ENCODE measurements at places on chromosomes 7 and 10.

DNA sequence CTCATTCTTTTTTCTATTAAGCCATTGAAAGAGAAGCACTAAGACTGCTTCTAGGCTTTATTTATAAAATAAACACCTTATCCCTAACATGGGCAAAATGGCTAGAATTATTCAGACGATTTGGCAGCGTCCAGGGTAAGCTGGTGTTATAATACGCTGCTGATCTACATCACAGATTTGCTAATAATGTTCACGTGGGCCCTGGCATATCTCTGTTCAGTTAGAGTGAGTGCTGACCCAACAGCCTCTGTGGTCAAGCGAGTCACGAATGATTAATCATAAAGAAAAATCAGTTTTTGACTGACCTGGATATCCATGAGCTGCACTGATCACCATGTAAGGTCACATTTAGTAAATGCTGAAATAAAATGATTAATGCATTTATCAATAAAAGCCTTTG, 28.4 kb upstream of the CBLL1 start:
- no peak for DNase-seq

- DNase-seq = no peak
These were observed 80.8 kb downstream of the OSBPL3 start for GRCh38 chr7:24899161-24899560.

DNA sequence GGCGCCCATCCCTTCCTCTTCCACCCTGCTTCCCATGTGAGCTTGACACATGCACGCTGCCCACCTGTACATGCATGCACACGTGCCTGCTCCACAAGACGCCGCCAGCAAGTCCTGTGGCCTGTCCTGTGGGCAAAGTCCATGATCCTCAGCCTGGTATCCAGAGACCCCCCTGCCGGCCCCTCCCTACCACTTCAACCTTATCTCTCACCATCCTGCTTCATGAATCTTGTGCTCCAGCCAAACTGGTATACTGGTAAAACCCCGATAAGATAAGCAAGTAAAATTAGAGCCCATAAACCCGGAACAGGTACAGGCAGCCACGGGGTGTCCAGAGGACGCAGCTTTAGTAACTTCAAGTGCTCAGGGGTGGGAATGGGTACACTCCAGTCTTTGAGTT, 11.8 kb upstream of the TBXAS1 start:
- DNase-seq = no peak

GRCh38 chr10:6721480-6721879, 141.4 kb upstream of the PRKCQ start:
- DNase-seq = no peak

GRCh38 chr7:78007231-78007630, 208.7 kb downstream of the PHTF2 start:
- no peak for DNase-seq

DNA sequence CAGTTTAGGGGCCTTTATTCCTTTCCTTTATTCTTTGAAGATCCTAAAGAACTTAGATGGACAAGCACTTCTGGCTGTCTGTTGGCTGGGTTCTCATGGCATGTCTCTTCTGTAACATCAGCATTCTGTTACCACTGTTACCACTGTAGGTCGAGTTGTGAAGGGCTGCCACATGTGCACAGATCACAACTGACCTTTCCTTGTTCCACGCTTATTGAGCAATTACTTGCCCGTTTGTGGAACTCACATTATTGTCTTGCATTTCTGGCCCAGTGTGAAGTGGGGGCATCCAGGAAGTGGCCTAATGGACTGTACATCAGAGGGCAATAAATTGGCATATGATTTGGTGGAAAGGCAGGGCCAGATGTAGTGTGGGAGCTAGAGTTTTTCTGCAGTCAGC, 23.7 kb downstream of the GBF1 start:
- no peak for DNase-seq

- DNase-seq = peak; percentile 80
These were observed 238.4 kb downstream of the DIP2C start for GRCh38 chr10:451021-451471.

- DNase-seq = peak; percentile 28
These were observed 252.3 kb upstream of the KLF14 start for GRCh38 chr7:130986261-130986690.

DNA sequence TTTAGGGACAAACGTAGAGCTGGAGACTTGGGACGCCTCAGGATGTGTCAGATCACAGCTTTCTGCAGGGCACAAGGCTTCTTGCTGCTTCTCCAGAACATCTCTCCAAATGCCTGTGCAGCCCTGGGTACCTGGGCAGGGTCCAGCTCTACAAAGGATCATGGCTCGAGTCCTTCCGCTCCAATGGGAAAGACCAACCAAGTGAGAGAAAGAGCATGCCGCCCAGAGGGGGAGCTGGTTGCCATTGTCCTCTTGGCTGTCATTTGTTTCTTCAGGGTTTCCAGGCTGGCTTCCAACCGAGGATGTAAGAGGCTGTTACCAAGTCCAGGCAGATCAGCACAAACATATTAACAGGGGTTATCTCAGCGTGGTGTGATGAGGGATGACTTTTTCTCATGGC, 5.6 kb upstream of the LEP start:
- no peak for DNase-seq

DNA sequence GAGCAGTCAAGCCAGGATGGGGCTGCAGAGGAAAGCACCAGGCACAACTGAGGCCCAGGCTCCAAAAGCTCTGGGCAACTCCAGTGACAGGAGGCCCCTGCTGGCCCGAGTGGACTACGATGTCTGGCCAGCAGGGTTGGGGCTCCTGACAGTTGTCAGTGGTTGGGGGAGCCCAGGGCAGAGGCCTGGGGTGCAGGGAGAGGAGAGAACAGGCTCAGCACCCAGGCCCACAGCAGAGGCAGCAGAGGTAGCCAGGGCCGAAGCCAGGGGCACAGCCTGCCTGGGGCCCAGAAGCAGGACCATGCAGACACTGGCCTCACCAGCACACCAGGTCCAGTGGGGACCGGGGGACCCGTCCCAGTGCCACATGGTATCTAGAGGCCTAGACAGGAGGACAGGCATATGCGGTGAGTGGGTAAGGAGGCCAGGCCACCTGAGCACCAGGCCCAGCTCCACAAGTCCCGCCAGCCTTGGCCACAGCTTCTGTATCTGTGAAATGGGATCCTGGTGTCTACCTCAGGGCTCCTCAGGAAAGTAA, 46.0 kb upstream of the LRRC18 start:
- DNase-seq = no peak

DNA sequence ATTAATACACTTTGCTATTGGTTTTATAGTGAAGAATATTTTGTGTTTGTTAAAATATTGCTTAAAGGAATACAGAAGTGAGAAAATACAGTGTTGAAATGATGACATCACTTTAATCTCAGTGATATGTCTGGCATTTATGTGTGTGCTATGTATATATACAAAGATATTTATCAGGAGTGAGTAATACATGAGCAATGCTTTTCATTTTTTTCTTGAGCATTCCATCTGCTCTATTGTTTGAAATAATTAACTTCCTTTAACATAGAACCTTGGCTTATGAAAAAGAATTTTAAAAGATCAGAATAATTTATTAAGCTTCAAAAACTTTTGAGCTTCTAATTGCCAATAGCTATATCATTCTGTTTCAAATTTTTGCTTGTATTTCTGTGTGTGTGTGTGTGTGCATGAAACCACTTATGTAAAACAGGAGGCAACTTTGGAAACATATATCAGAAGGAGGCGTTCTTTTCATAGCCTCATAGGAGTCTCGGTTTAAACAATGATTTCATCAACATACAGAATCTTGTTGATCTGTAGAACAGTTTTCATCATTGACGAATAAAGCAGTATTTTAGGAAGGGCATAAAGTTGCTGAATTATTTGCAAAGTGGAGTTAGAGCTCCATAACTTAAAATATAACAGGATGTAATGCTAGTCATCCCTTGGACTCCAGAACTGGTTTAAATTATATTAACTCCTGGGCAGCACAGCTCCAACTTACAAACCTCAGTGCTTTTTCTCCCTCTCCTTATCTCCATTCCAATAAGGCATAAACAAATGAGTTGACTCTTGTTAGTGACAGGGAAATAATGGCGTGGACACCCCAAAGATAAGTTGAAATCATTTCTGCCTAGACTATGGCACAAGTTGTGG, 228.4 kb upstream of the DGKB start:
- DNase-seq = no peak

GRCh38 chr10:19968745-19969144, 152.5 kb downstream of the PLXDC2 start:
- DNase-seq = no peak

DNA sequence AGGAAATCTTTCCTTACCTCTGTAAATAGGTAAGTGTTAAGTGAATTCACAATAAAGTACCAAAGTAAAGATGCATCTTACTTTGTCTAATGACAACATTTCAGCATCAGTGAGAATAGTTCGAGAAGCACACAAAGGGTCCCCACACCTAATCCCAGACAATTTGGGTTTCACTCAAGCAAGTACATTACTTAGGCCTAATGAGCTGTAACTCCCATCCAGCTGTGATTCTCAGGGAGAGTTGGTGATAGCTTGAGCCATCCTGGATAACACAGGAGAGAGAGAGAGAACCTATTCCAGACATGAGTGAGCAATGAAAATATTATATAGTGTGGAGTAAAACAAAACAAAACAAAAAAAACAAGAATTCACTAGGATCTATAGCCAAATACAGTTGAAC, 149.1 kb upstream of the NRG3 start:
- no peak for DNase-seq

- DNase-seq = no peak
These were observed at the start of gene SMO for GRCh38 chr7:129188372-129188891. TSS of gene SMO (plus strand) at chr7:129188633. CDS start at chr7:129189152, 519 bp downstream.

- no peak for DNase-seq
These were observed 67.7 kb downstream of the ARHGAP22 start for GRCh38 chr10:48536916-48537890.

DNA sequence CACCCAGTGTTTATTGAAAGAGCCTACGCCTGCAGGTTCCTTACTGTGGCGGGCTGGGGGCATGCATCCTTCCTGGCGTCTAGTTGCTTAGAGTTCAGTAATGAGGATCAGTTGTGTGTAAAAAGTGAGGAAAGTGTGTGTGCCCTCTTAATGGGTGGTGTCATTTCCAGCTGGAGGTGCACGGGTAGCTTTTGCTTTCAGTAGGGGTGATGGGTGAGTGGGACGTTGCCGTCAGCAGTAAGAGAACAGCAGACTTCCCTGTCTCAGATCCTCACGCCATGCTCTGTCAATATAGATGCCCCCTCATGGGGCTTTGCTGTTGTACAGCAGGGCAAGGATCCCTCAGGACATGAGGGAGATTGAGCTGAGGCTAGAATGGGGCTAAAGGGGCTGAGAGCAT, 352.6 kb upstream of the GALNT17 start:
- DNase-seq = no peak

DNA sequence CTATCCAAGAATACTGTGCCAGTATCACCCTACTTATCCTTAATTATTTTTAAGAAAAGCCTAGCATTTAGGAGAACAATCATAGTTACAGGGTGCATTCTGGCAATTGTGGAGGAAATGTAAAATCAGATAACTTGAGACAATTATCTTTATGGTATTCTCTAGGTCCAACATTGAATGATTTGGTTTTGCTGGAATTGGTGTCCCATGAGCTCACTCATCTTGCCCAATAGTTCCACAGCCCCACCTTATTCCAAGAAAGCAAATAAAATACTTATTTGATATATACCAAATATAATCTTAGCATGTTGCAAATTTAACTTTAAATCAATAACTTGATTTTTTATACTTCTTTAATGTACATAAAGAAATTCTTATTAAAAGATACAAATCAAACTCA, 65.3 kb downstream of the DGKB start:
- no peak for DNase-seq

DNA sequence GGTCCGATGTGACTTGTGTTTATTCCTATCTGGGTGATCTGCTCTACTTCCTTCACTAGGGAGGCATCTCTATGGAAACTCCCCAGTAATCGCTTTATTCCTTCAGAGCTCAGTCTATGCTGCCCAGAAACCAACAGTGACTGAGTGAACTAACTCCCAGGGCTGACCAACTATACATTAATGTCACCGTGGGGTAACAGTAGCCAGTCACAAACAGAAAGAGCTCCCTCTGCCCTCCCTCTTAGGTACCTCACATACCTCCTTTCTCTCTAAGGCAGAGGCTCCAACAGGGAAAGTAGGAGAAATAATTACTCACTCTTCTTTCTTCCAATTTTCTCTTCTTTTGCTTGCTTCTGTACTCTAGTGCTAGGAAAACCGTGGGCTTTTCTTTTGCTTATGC, 855.0 kb downstream of the REEP3 start:
- no peak for DNase-seq

DNA sequence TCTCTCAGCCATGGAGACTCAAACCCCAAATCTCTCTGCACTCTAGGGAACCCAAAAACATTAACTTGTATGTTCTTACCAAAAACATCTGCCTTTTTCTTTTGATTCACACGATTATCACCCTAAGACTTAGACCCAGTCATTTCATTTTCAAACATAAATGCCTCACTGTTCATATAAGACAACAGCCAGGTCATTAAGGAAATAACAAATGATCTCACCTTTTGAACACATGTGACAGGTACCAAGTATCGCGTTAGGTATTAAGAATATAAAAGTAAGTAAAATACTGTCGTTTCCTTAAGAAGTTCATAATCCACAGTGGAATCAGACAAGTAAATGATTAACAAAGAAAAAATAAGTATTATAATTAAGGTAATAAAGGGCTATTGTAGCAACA, 8.8 kb downstream of the TM9SF3 start:
- no peak for DNase-seq

- DNase-seq = no peak
These were observed 753.8 kb downstream of the REEP3 start for GRCh38 chr10:64275001-64275400.

GRCh38 chr7:75953431-75953830, 38.5 kb downstream of the POR start:
- no peak for DNase-seq

DNA sequence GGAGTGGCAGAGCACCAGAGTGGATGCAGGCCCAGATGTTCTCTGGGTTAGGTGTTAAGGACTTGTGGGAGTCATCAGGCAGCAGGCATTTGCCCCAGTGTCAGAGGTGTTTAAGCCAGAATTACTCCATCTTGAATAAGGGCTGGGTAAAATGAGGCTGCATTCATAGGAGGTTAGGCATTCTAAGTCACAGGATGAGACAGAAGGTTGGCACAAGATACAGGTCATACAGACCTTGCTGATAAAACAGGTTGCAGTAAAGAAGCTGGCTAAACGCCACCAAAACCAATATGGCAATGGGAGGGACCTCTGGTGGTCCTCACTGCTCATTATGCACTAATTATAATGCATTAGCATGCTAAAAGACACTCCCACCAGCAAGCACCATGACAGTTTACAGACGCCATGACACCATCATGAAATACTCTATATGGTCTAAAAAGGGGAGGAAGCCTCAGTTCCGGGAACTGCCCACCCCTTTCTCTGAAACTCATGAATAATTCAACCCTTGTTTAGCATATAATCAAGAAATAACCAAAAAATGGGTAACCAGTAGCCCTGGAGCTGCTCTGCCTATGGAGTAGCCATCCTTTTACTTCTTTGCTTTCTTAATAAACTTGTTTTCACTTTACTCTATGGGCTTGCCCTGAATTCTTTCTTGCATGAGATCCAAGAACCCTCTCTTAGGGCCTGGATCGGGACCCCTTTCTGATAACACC, 882 bp upstream of the LRRC61 start:
- peak; percentile 89 for DNase-seq

- no peak for DNase-seq
These were observed 4.4 kb downstream of the RASSF4 start for GRCh38 chr10:44963772-44964633.

GRCh38 chr10:89646889-89647657, 2.0 kb upstream of the PANK1 start:
- no peak for DNase-seq
